NCI-H2029 (cell line): ENCODE measurements at places on chromosomes 13 and 19.

DNA sequence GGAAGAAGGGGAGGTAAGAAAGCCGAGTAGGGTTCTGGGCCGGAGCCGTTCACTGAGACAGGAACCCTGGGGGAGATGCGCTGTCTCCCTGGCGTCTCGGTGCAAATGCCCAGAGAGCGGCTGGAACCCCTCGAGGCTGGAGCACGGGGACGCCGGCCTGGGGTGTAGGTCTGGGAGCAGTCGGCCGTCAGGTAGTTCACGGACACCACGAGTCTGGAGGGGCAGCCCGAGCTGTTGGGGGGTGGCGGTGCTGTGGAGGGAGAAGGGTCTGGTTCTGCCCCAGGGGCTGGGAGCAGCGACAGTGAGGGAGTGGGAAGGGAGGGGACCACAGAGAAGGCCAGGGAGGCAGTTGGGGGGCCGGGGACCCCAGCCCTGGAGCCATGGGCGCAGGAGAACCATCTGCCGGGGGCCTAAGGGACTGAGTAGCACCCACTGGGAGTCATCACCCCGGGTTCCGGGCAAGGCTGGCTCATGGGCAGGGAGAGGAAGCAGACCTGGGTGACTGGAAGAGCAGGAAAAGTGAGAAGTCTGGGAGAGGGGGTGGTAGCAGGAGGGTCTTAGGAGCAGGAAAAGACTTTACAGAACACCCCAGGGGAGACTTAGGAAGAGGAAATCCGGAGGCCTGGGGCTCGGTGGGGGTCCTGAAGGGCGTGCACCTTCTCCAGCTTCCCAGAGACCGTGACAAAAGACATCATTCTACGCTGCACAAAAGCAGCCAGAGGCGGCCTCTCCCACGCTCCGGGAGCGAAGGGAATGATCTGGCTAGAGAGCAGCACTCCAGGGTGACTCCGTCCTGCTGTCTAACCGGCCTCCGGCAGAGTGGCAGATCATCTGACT lies 173.1 kb upstream of the SOX1 start:
- no peak for DNase-seq

DNA sequence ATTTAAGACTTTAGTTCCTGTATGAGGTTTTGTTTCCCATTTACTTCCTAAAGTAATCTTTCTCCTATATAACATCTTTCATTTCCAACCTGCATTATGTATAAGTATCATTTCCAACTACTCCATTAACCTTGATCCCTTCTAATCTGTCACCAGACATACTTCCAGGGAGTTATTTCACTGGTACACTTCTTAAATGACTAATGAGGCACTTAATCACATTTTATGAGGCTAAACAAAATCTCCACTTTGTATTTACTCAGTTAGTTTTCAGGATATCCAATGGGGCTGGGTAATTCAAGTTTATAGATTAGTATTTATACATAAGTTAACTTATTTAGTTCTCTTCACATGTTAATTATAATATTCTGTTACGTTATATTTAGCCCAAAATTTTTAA lies 634.7 kb downstream of the PCDH17 start:
- DNase-seq: no peak

DNA sequence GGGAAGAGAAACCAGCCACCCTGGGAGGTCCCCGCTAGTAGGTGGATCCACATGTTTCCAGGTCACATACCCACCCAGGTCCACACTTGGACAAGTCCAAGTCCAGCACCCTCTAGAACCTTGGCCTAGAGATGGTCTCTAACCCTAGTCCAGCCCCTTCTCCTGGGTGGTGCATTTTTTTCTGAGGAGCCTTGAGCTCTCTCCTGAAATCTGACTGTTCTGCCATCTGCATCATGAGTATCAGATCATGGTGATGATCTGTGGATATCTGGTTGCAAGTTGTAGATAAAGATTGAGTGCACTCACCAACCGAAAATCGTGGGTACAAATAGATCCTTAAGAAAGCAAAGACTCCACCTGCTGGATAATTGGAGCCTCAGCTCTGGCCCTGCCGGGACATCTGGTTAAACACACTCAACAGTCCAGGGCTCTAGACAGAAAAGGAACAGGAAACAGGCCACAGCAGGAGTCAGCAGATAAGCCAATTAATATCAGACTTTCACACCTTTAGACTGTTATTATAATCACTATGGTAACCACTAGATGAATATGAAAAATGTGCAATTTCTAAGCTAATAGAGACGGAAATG lies 41.1 kb downstream of the GPR12 start:
- peak; percentile 37 for DNase-seq

- no peak for DNase-seq
These were observed 603 bp downstream of the TM9SF2 start for GRCh38 chr13:99501848-99502301.

GRCh38 chr19:42154471-42155323 lies 22.5 kb upstream of the POU2F2 start:
- DNase-seq: peak; percentile 53

DNA sequence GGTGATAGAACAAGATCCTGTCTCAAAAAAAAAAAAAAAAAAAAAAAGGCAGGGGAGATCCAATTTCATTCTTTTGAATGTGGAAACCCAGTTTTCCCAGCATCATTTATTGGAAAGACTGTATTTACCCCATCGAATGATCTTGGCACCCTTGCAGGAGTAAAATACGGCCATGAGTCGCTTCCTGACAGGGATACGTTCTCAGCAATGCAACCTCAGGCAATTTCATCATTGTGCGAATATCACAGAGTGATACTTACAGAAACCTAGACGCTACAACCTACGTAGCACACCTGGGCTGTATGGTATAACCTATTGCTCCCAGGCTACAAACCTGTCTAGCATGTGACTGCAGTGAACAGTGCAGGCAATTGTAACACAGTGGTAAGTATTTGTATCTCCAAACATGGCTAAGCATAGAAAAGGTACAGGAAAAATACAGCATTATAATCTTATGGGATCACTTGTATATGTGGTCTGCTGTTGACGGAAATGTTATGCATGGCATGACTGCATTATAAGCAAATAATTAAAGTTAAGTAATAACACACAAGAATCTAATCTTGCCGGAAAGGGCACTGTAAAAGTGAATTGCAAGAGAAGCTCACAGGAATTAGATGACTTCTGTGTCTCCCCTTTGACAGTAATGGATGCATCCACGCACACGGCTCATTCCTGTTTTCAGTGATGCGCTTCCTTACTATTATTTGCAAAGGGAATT lies 24.1 kb downstream of the RFX2 start:
- DNase-seq: peak; percentile 27

GRCh38 chr13:108069521-108070210 lies 145.7 kb downstream of the LIG4 start:
- no peak for DNase-seq

DNA sequence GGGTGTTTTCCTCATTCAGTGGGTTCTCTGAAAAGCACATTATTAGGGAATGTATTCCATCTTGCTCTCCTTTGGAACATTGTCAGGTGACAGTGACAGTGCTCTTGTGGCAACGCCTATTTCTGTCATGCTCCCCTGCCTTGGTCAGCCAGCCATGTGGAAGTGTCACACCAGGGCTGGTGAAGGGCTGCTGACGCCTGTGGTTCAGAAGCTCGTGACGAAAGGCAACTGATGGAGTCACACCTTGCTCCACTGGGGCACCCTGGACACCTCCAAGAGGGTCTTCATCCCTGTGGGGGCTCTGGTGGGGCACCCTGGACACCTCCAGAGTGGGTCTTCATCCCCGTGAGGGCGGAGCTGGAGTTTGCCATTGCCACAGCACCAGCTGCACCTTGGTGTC lies 68.9 kb upstream of the GPR183 start:
- no peak for DNase-seq

GRCh38 chr13:76286178-76286577 lies 600.0 kb downstream of the KCTD12 start:
- no peak for DNase-seq

DNA sequence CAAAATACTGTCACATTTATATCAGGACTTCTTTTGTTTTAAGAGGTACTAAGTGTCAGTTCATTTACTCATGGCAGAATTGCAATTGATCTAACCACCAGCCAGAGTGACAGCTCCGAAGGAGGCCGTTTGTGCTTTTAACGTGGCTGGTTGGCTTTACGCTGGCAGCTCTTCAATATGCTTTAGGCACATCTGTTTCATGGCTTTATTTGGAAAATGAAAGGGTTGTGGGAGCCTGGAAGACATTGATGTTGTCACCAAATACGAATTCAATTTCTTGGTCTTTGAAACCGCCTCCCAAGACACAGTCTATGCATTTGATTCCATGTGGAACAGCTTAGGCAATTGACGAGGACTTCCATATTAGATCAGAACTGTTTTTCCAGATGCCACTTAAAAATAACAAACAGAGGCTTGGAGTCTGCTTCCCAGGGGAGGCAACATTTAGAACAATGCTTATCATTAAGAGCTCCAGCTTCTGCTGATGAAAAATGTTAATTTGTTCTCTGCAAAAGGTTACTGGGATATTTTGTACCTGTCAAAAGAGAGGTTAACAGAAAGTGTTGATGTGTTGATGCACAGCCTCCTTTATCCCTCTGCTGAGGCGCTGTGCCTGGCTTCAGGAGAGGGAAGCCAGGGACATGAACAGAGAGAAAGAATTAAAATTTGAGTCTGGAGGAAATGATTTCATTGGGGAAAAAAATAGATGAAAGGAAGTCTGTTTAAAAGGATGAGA lies 64.0 kb upstream of the TNFRSF19 start:
- DNase-seq: no peak

DNA sequence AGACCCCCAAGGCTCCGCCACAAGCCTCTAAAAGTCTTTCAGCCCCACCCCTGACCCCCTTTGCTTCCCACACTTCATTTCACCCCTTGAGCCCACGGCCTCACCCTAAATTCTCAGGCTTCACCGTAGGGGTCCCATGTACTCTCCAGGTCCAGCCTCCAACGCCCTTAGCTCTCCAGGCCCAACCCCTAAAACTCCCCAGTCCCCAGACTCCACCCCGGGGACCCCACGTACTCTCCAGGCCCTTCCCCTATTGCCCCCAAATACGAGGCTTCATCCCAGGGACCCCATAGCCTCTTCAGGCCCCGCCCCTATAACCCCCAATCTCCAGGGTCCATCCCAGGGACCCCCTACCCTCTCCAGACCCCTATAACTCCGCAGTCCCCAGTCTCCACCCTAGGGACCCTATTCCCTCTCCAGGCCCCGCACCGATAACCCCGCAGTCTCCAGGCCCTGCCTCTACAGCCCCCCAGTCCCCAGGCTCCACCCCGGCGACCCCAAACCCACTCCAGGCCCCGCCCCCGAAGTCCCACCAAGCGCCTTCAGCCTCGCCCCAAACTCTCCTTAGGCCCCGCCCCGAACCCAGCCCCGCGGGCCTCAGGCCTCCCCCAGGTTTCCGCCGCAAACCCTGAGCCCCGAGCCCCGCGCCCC lies 619 bp downstream of the MED16 start:
- DNase-seq: no peak

- DNase-seq: no peak
These were observed 9.5 kb downstream of the SSC5D start for GRCh38 chr19:55497763-55498162.

DNA sequence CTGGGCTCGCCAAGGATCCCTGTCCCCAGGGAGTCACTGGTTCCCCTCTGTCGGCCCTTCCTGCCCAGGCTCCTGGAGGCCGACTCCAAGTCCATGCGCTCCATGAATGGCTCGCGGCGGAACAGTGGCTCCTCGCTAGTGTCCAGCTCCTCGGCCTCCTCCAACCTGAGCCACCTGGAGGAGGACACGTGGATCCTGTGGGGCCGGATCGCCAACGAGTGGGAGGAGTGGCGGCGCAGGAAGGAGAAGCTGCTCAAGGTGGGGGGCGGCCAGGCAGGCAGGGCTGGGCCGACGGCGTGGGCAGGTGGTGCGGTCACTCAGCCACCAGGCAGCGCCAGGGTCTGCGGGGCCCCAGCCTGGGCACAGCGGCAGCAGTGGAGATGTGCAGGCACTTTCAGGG lies 17.6 kb downstream of the EVI5L start:
- DNase-seq: no peak

- no peak for DNase-seq
These were observed 30.6 kb upstream of the FAM216B start for GRCh38 chr13:42750794-42751193.

GRCh38 chr13:112445411-112446271 lies 69.5 kb downstream of the SPACA7 start:
- no peak for DNase-seq

DNA sequence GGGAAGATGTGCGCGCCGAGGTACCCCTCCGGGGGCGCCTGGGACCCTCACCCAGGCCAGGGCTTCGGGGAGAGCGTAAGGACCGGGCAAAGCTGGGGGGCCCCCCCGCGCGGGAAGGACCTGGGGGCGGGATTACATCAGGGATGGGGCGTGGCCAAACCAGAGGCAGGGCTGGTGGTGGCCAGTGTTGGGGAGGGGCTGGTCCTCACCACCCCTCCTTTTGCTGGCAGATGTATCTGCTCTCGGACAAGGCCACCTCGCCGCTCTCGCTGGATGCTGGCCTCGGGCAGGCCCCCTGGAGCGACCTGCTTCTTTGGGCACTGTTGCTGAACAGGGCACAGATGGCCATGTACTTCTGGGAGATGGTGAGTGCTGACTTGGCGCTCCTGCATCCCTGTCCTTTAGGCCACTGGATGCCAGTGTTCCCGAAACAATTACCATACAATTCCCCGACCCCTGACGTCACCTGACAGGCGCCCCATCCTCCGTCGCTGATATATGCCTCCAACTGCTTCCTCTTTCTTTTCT lies 25.3 kb downstream of the TRPM4 start:
- no peak for DNase-seq
